ENCODE measurements at places on chromosomes 1 and 21.

DNA sequence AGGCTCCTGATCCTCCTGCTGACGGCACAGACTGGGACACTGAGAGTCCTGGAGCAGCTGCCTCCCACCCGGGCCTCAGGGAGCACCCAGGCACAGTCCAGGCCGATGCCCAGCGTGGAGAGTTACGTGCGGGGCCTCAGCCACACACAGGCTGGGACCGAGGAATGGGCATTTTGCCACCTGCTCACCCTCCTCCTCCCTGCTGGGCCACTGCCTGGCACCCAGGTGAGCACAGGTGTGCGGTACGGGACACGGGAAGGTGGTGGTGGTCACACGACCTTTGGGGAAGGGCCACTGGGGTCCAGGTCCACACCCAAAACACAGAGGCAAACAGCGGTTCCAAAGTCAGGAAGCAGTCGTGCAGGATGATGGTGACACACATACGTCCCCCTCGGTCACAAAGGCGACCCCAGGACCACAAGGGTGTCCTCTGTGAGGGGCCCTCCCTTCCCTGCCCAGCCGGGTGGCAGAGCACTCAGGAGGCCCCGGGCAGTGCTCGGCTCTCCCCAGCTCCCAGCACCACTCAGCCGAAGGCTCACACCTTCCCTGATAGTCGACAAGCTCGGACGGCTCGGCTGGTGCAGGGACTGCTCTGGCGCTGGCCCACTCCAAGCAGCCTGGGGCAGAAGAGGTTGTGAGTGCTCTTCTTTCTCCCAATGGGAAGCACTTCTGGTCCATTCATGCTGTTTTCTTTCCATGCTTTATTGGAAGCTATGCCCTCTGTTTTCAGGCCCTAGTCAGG, 14.3 kb downstream of the MORN1 start:
- ATAC-seq, result no peak

- no peak for ATAC-seq
Measured at GRCh38 chr21:42387843-42388340, 8.0 kb downstream of the TMPRSS3 start.

DNA sequence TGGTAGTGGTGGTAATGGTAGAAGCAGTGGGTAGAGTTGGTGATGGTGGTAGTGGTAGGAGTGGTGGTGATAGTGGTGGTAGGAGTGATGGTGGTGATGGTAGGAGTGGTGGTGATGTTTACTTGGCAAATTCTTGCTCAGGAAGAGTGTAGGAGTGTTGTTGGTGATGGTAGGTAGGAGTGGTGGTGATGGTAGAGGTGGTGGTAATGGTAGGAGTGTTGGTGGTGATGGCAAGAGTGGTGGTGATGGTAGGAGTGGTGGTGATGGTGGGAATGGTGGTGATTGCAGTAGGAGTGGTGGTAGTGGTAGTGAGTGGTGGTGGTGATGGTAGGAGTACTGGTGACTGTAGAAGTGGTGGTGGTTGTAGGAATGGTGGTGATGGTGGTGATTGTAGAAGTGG, 106.5 kb downstream of the DISC1 start:
- no peak for ATAC-seq

- no peak for ATAC-seq
Measured at GRCh38 chr1:178644308-178645120, 80.5 kb upstream of the RALGPS2 start.

DNA sequence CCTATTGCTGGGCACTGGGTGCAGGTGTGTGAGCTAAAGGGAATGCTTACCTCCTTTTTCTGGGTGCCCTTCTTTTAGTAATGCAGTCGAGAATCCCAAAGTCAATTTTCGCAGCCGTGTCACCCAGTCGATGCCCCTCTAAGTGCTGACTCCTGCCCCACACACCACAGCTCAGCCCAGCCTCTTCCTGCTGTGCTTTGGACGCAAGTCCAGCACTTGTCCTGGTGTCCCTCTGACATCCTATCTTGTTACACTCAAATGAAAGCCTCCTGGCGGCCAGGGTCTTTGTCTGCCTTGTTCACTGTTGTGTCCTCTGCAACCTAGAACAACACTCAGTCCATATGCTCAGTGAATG, 58.5 kb upstream of the RUNX3 start:
- ATAC-seq, result no peak

DNA sequence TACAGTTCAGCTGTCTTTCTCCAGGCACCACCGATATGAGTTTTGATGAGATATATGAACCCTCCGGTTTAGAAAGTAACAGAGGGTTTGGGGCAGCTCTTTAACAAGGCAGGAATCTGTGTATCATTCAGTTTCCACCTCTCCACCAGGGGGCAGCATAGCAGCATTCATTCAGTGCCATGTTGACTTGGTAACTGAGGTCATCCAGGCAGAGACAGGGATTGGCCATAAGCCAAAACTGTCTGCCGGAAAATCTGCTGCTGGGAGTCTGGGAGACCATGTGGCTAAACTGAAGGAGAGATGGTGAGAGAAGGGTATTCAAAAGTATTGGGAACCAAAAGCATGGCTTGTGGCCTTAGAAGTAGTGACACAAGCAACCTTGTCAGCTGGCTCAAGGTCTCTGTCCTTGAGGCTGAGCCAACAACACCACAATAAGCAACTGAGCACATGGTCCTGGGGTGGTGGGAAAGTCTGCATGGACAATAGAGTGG, 98.5 kb downstream of the LMX1A start:
- no peak for ATAC-seq

DNA sequence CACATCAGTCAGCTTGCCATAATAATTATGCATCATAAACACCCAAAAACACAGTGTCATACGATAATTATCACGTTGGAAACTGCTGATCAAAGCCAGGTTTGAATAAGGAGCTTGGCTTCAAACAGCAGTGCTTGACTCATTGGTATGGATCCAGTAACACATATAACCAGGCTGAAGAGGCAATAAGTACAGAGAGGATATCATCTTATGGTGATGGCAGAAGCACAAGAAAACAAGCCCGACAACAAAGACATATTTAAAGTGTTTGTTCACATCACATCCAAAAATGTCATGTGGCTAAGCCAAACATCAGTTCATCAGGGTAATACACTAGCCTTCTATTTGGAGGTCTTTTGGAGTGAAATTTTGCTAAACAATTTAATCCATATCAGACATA, 389.7 kb downstream of the NCAM2 start:
- ATAC-seq, result no peak

DNA sequence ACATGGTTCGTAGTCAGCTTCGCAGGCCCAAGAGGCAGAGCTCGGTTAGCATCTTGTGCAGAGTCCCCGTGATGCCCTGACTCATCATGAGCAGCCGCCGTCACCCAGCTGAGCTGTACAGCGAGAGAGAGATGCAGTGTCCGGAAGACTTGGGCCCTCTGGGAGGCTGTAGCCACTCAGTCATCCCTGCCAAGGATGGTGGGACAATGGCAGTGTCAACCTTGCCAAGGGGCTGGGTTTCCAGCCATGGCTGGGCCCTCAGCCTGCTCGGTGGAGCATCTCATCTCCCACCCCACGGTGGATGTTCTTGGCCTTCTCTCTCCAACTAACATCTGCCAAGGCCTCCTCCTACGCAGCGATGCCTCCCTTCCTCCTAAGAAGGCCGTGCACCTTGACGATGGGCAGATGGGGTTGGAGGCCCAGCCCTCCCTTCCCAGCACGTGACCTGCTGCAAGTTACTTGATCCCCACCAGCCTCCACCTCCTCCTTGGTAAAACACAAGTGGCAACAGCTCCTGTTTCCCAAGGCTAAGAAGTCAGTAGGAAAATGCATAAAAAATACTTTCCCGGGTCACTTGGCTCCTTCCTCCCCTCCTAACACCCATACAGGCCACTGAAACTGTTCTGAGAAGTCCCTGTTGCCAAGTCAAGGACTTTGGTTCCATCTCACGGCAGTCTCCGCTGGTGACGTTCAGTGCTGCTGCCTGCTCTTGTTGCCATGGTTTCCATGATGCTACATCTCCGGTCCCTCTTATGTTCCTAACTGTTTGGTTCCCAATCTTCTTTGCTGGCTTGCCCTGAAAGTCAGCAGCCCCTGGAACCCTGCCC, 384.7 kb upstream of the VAMP3 start:
- ATAC-seq, result no peak

- no peak for ATAC-seq
Measured at GRCh38 chr21:29092102-29092959, 18.9 kb upstream of the CCT8 start.

GRCh38 chr1:16260814-16261213, 23.8 kb upstream of the CPLANE2 start:
- ATAC-seq, result no peak

- no peak for ATAC-seq
Measured at GRCh38 chr1:42430286-42431135, 25.3 kb downstream of the ZMYND12 start.

- no peak for ATAC-seq
Measured at GRCh38 chr21:45148316-45148990, 74.1 kb downstream of the ADARB1 start.

DNA sequence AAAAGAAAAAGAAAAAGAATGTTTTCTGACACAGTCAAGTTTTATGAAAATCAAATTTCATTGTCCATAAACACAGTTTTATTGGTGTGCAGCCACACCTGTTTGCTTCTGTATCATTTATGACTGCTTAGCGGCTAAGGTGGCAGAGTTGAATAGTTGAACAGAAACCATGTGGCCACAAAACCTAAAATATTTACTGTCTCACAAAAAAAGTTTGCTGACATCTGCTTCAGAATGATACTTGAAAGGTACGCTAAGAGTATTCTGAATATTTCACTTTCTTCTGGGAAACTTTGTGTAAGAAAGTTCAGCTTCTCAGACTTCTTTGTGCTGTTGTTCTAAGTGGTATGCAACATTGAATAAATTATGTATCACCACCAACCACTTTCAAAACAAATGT, 6.2 kb downstream of the KCNK1 start:
- ATAC-seq, result no peak

GRCh38 chr1:162976628-162977027, 92.5 kb upstream of the RGS4 start:
- no peak for ATAC-seq

DNA sequence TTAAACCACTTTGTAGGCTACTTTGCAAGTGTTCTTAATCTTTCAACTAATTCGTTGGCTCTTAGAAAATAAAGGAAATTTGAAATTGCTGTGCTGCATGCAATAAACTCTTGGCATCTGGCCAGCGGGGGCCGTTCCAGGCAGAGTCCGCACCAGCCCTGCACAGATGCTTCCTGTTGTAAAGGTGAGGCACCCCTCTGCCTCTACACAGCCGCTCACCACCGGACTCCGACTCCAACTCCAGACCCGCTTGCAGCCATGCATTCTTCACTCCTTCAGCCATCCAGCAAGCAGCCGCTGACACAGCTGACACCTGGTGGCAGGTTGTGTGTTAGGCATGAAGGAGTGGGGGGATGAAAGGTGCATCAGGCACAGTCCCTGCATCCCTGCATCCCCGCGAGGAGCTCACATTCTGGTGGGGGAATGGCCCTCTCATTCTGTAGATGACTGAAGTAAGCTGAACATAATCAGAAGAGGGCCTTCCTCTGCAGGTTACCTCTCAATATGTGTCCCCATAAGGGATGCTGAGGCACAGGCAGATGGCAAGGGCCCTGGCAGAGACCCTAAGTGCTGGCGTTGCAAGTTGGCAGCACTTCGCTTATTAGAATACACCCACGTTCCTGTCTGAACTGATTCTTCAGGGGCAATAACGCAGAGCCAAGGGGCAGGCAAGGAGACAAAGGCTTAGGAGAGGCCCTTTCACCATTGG, 56.8 kb downstream of the GLIS1 start:
- no peak for ATAC-seq

- peak; percentile 67 for ATAC-seq
Measured at GRCh38 chr1:9494936-9495758, 44.1 kb upstream of the SLC25A33 start.

- ATAC-seq, result no peak
Measured at GRCh38 chr1:26799479-26800142, 11.9 kb downstream of the PIGV start.

DNA sequence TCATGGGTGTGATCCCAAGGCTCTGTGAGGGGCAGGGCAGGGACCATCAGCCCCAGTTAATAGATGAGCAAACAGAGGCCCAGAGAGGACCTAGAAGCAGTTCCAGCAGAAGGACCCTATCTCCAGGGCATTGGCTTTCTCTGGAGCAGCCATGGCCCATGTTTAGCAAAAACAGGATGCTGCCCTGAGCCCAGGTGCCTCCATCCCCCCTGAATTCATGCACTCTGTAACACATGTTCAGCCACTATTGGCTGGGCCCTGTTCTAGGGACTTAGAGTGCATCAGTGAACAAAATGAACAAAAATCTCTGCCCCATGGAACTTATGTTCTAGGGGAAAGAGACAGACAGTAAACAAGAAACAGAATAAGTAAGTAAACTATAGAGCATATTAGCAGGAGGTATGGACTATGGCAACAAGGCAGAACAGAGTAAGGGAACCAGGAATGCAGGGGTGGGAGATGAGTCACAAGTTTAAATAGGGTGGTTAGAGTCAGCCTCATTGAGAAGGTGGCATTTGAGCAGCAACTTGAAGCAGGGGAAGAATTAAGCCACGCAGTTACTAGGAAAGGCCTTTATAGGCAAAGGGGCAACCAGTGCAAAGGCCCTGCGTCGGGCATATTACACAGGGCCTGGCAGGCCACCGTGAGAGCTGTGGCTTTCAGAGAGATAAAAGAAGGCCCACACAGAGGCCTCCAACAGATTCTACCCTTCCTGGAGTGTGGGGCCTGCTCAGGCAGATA, 185.9 kb upstream of the EDN2 start:
- peak; percentile 24 for ATAC-seq

DNA sequence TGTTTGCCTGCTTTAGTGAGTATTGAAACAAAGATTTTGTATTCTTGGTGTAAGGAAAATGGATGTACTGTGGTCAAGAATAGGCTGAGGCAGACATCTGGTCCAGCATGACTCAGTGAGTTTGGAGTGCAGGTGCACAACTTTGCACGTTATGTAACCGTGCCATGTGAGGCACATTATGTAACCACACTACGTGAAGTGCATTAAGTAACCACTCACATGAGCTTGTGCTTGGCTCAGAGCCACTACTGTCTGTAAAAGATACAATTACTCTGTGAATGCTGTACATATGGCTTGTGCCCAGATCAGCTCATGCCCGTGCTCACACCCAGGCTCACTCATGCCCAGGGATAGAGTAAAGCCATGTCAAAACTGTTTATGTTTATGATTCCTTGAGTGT, 216.8 kb downstream of the CTH start:
- no peak for ATAC-seq

- ATAC-seq, result no peak
Measured at GRCh38 chr1:37131281-37131680, 97.0 kb upstream of the GRIK3 start.

GRCh38 chr1:22826604-22827580, 116.3 kb downstream of the EPHB2 start:
- ATAC-seq, result no peak

GRCh38 chr1:185573677-185574076, 160.5 kb upstream of the HMCN1 start:
- no peak for ATAC-seq

GRCh38 chr1:231162297-231162969, 575 bp downstream of the TRIM67 start:
- no peak for ATAC-seq

GRCh38 chr1:40982721-40983120, 3.2 kb downstream of the CTPS1 start:
- no peak for ATAC-seq

GRCh38 chr1:199404976-199405375, 622.5 kb upstream of the NR5A2 start:
- ATAC-seq, result no peak

All from stimulated activated memory B cell treated with anti-CD40 and anti-IgM and Interleukin-4, amounts not matched to agents 10 μg/mL and 1 μg/mL and 100 μg/mL, for 72 hours (primary cell).